ENCODE measurements at places on chromosomes 6 and 20.

DNA sequence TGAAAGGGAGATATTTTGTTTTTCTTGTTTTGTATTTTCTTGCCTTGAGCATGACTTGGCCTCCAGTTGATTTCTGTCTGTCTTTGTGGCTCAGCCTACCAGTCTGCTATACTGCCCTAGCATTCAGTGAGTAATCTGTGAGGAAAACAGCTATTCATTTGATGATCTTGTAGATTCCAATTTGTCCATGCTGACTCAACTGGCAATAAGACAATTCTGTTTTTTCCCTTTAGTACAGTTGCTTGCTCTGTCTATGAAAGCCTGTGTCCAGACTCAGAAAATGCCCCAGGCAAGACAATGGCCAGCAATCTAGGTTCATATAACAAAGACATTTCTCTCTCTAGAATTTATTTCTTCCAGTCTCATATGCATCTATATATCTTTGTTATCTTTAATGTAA, 10.9 kb upstream of the SOX4 start:
- DNase-seq, result no peak

DNA sequence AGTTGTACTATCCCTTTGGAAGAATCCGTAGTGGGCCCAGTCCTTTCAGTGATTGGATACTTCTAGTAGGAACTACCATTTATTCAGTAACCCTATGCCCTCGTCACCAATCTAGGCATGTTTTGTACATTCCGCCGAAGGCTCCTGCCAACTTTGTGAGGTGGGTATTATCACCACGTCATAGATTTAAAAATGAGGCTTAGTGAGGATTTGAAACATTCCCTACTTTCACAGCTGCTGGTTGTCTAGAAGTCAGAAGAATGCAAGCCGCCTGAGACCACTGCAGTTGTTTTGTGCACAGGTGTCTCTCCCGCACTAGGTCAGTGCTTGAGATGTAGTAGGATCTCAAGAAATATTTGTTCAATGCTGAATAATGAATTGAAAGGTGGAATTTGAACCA, 32.6 kb downstream of the ENPP1 start:
- DNase-seq, result no peak

- DNase-seq, result no peak
Measured at GRCh38 chr6:128208078-128208477, 307.2 kb upstream of the THEMIS start.

- no peak for DNase-seq
Measured at GRCh38 chr6:159494586-159494972, 198.5 kb downstream of the SOD2 start.

GRCh38 chr6:158488065-158488464, 71.8 kb upstream of the TMEM181 start:
- DNase-seq, result no peak
